GM12865 (cell line): ENCODE measurements at places on chromosomes 7 and 10.

- DNase-seq = no peak
Measured at GRCh38 chr7:102079140-102080018, 207.3 kb upstream of the SH2B2 start.

GRCh38 chr7:107264723-107265122 is 95.9 kb downstream of the HBP1 start:
- DNase-seq = no peak

DNA sequence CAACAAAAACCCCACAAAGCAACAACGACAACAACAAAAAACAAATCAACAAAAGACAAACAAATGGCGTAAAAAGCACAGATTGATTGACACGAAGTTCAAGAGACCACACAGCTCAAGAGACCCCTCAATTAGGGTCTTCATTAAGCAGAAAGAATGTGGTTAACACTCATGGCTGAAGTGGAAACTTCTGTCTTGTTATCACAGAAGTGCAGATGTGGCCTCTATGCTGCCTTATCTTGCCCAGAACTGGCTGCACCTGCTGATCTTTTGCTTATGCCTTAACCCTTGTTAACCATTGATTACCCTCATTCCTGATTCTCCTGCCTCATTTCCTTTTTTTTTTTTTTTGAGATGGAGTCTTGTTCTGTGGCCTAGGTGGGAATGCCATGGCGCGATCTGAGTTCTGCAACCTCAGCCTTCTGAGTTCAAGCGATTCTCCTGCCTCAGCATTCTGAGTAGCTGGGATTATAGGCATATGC is 3.5 kb upstream of the DAGLB start:
- DNase-seq = no peak

- no peak for DNase-seq
Measured at GRCh38 chr10:122201401-122201800, 69.7 kb upstream of the BTBD16 start.

GRCh38 chr7:127882313-127882920 is 148.8 kb downstream of the LRRC4 start:
- DNase-seq = no peak

GRCh38 chr10:5504146-5505072 is 5.0 kb upstream of the CALML5 start:
- no peak for DNase-seq

DNA sequence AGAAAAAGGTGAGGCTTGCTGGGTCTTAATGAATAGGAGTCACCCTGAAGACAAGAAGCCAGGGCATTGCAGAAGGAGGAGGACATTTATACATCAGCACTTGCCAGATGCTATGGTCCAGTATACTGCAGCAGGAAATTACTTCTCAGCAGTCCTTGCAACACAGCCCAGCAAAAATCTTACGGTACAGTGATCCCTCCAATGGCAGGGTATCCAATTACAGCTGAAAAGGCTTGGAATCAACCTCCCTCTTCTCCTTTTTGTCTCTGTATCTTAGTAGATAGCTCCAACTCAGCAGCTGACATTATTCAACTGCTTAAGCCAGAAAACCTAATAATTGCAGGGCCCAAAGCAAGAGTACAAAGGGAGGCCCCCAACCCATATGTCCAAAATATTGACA is 128.3 kb upstream of the COBL start:
- no peak for DNase-seq

GRCh38 chr7:118169146-118169545 is 14.8 kb upstream of the LSM8 start:
- no peak for DNase-seq
